ENCODE measurements at places on chromosomes 1 and 21. TPM values are rescaled to one million over a fixed set of nuclear protein-coding genes. Genes with fewer than 3 reads are reported as not detected.

DNA sequence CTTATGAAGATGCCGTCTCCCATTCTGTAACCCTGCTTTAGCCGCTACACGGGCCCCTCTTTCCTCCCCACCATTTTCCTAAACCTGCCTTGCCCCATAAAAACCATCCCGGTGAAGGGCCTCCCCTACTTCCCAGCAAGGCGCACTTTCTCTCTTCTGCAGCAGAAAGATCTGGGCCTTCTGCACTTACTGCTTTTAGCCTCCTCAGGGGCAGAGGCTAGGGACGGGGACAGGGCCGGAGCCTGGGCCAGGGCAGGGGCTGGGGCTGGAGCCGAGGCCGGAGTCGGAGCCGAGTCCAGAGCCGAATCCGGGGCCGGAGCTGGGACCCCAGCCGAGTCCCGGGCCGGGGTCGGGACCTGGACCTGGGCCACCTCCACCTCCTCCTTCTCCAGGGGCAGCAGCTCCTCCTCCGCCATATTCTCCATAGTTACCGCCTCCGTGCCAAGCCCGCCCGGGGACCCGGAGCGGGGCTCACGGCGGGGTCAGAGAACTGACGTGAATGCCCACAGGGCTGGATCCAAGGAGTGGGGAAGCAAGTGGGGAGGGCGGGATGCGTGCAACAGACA, 382 bp downstream of the TRMT1L start:
- DNase-seq = peak; percentile 46
- peak overlapping the region; percentile 89 for H3K4me3 ChIP-seq
- no peaks in the 10 kb centered on the region for H3K4me1 ChIP-seq
- H3K27ac ChIP-seq = peak overlapping the region; percentile 89
- no peaks in the 10 kb centered on the region for H3K27me3 ChIP-seq

GRCh38 chr1:204359474-204360255, at the start of gene PLEKHA6:
TSS of gene PLEKHA6 (minus strand) at chr1:204359929. CDS start at chr1:204273727, 86,202 bp downstream.
- no peak within 1 kb of the TSS for H3K27ac ChIP-seq
- H3K36me3 ChIP-seq = no peaks in the 10 kb centered on the region

- H3K36me3 ChIP-seq = no peaks in the 10 kb centered on the region
- H3K27ac ChIP-seq = no peak overlapping the region
- DNase-seq = no peak
- no peaks in the 10 kb centered on the region for H3K4me1 ChIP-seq
- H3K27me3 ChIP-seq = peaks cover 20% of the 10 kb centered on the region
Observed at GRCh38 chr21:42222821-42223390, 4.0 kb downstream of the ABCG1 start.

- H3K4me3 ChIP-seq = no peak overlapping the region
- H3K27ac ChIP-seq = no peak overlapping the region
- no peaks in the 10 kb centered on the region for H3K4me1 ChIP-seq
- H3K27me3 ChIP-seq = no peaks in the 10 kb centered on the region
Observed at GRCh38 chr21:18493422-18493821, 89.8 kb upstream of the TMPRSS15 start.

DNA sequence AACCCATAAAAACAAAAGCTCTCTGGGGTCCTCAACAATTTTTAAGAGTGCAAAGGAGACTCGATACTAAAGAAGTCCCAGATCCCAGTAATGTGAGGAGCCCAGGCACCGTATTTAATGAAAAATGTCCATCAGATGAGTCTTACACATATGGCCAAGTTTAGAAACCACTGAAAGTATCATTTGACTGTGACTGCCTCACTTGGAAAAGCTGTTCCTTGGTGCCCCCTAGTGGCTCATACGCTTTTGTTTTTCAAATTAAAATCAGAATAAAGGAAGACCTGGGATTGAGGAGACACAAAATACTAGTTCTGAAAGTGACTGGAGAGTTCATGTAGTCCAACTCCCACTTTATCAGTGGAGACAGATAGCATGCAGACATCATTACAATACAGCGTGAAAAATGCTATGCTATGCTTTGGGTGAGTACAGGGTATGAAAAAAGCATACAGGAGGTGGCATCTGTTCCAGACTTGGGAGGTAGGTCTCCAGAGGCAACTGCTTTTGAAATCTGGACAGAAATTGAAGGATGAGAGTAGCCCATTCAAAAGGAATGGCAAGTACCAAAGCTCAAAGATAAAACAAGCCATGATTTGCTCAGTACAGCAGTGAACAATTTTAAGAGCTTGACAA, 33.8 kb downstream of the GDAP2 start:
- no peaks in the 10 kb centered on the region for H3K27me3 ChIP-seq
- H3K4me1 ChIP-seq = peaks cover 4% of the 10 kb centered on the region
- H3K27ac ChIP-seq = no peak overlapping the region
- H3K36me3 ChIP-seq = peaks cover 52% of the 10 kb centered on the region

- no peaks in the 10 kb centered on the region for H3K36me3 ChIP-seq
- no peak overlapping the region for H3K4me3 ChIP-seq
- no peaks in the 10 kb centered on the region for H3K27me3 ChIP-seq
- no peak for DNase-seq
- H3K4me1 ChIP-seq = peaks cover 21% of the 10 kb centered on the region
Observed at GRCh38 chr21:33208534-33208933, 21.2 kb upstream of the IFNAR2 start.

GRCh38 chr1:244583358-244583982, 69.5 kb upstream of the DESI2 start:
- no peak overlapping the region for H3K27ac ChIP-seq
- H3K27me3 ChIP-seq = no peaks in the 10 kb centered on the region
- H3K4me1 ChIP-seq = no peaks in the 10 kb centered on the region
- DNase-seq = no peak
- no peaks in the 10 kb centered on the region for H3K36me3 ChIP-seq
- no peak overlapping the region for H3K4me3 ChIP-seq

GRCh38 chr1:10680487-10680886, 116.0 kb downstream of the CASZ1 start:
- no peaks in the 10 kb centered on the region for H3K36me3 ChIP-seq
- H3K27ac ChIP-seq = peak overlapping the region; percentile 96
- peaks cover 70% of the 10 kb centered on the region for H3K4me1 ChIP-seq

GRCh38 chr1:220873868-220874655, 5.2 kb upstream of the HLX start:
- H3K36me3 ChIP-seq = no peaks in the 10 kb centered on the region
- no peak overlapping the region for H3K4me3 ChIP-seq
- peak; percentile 69 for DNase-seq
- H3K27me3 ChIP-seq = no peaks in the 10 kb centered on the region

- no peaks in the 10 kb centered on the region for H3K27me3 ChIP-seq
- no peak overlapping the region for H3K27ac ChIP-seq
- no peak for DNase-seq
- no peak overlapping the region for H3K4me3 ChIP-seq
Observed at GRCh38 chr1:1435911-1436629, 580 bp downstream of the VWA1 start.

GRCh38 chr1:111251570-111251969, 24.1 kb downstream of the CHI3L2 start:
- DNase-seq = no peak
- H3K4me3 ChIP-seq = no peak overlapping the region
- H3K27ac ChIP-seq = no peak overlapping the region
- H3K4me1 ChIP-seq = no peaks in the 10 kb centered on the region
- peaks cover 4% of the 10 kb centered on the region for H3K27me3 ChIP-seq
- no peaks in the 10 kb centered on the region for H3K36me3 ChIP-seq

DNA sequence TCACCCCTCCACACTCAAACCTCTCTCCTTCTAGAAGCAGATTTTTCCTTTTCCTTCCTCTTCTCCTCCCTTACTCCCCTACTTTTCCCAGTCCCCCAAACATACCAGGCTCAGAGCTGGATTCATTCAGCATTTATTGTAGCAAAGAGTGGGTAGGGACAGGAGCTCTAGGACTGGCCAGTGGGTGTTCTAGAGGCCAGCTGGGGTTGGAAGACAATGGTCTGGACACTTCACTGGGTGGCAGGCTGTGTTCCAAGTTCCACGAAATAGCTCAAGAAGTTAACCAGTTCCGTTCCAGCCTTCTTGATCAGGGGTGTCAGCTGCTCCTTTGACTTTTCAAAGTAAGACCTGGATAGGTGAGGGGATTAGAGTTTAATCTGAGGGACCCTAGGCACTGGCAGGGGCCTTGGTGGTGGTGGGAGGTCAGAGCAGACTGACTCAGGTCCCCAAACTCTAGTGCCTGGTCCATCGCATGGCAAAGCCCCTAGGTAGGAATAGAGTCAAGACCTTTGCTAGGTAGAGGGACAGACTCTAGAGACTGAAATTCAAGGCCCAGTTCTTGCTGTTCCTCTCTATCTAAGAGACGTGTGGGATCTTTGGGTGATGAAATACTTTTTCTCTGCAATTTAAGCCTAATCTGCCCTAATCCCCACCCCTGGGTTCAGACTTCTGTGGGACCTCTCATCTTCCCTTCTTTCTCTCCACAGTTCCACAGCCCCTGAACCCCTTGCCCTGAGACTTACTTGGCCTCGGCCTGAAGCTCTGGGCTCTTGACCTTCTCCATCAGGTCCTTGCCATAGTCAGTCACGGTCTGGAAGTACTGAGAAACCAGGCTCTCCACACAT, 1.0 kb downstream of the APOA2 start:
- H3K4me3 ChIP-seq = no peak overlapping the region
- H3K4me1 ChIP-seq = peaks cover 6% of the 10 kb centered on the region
- DNase-seq = no peak
- no peaks in the 10 kb centered on the region for H3K36me3 ChIP-seq
- no peak overlapping the region for H3K27ac ChIP-seq

DNA sequence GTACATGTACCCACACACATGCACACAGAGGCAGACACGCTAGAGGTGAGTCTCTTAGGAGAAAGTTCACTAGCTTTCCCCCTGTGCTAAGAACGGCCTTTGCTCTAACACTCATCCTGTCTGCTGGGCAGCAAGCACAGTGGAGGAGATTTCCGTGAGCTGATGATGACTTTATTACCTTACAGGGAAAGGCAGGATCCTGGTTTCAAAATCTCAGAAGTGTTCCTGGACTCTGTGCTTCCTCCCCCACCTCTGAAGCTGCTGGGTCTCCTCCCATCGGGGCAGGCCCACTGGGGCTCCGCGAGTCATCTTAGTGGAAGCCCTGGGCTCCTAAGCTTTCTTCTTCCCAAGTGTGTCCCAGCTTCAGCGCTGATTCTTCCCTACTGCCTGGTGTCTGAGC, 2.7 kb downstream of the FAM3B start:
- no peak overlapping the region for H3K27ac ChIP-seq
- H3K4me1 ChIP-seq = no peaks in the 10 kb centered on the region
- no peaks in the 10 kb centered on the region for H3K36me3 ChIP-seq
- H3K4me3 ChIP-seq = no peak overlapping the region
- no peak for DNase-seq

GRCh38 chr1:181142096-181142958, 53.8 kb downstream of the IER5 start:
- DNase-seq = peak; percentile 86
- H3K27ac ChIP-seq = peak overlapping the region; percentile 31

GRCh38 chr1:172742599-172743500, 83.9 kb downstream of the FASLG start:
- H3K27me3 ChIP-seq = no peaks in the 10 kb centered on the region
- no peak for DNase-seq
- H3K36me3 ChIP-seq = no peaks in the 10 kb centered on the region
- H3K27ac ChIP-seq = no peak overlapping the region
- H3K4me3 ChIP-seq = no peak overlapping the region
- H3K4me1 ChIP-seq = peaks cover 18% of the 10 kb centered on the region

DNA sequence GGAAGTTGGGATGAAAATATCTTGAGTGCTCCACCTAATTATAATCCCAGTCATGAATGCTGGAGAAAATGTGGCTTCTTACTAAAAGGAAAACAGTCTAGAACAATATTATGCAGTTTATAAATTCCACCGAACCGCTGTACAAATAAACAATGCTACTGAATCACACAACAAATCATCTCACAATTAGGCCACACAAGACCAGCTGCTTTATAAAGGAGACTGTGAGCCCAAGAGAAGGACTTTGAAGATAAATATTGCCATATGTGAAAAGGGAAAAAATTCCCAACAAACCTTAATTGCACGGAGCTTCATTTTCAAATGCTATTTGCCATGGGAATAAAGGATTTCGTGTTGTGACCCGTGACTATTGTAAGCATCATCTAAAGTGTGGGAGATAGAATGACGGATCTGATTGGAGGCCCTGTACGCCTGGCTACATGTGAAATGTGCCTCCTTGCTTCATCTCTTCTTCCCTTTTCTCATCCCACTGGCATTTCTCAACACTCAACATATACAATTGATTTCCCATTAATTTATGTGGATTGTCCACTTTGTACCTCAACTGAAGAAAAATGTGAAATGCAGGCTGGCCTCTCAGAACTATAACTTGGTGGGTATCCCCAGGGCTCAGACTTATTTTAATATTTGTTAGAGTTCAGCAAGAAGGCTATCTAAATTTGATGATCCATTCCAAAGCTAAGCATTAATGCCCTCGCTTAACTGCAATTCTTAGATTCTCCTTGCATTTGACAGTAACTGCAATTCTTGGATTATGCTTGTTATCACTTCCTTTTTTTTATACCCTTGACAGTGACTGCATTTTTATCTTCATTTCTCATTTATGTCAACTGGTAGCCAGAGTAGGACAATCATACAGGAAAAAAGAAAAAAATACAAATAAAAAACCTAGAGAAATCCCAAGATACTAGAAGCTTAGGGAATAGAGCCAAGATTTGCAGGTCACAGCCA, 122.3 kb downstream of the TGFB2 start:
- H3K4me1 ChIP-seq = peaks cover 21% of the 10 kb centered on the region
- H3K4me3 ChIP-seq = peak overlapping the region; percentile 7
- peak; percentile 43 for DNase-seq
- H3K36me3 ChIP-seq = no peaks in the 10 kb centered on the region
- H3K27me3 ChIP-seq = no peaks in the 10 kb centered on the region

DNA sequence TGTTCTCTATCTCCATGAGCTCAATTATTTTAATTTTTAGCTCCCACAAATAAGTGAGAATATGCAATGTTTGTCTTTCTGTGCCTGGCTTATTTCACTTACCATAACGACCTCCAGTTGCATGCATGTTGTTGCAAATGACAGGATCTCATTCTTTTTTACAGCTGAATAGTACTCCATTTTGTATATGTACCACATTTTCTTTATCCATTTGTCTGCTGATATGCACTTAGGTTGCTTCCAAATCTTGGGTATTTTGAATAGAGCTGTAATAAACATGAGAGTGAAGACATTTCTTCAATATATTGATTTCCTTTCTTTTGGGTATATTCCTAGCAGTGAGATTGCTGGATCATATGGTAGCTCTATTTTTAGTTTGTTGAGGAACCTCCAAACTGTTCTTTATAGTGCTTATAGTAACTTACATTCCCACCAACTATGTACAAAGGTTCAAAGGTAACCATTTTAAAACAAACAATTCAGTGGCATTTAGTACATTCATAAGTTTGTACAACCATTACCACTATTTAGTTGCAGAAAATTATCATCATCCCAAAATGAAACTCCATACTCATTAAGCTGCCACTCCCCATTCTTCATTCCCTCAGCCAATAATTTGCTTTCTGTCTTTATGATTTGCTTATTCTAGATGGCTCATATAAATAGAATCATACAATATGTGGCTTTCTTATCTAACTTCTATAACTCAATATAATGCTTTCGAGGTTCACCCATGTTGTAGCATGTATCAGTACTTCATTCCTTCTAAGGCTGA, 255.9 kb upstream of the NFIA start:
- no peak overlapping the region for H3K4me3 ChIP-seq
- no peak for DNase-seq
- no peaks in the 10 kb centered on the region for H3K27me3 ChIP-seq
- no peaks in the 10 kb centered on the region for H3K36me3 ChIP-seq

S100A7 gene
- total RNA-seq = not detected

GJB5 gene
- not detected for total RNA-seq

ATAD3C gene
- 0.20 TPM for total RNA-seq

CCDC17 gene
- total RNA-seq = 1.3 TPM

AHDC1 gene
- total RNA-seq = 30.6 TPM

KRTAP10-1 gene
- not detected for total RNA-seq

PLPPR4 gene
- total RNA-seq = 0.25 TPM

KCNT2 gene
- 2.7 TPM for total RNA-seq

GPR89A gene
- 29.3 TPM for total RNA-seq

OR6N1 gene
- not detected for total RNA-seq
